ENCODE measurements at places on chromosomes 12 and 14.

- DNase-seq: no peak
Measured at GRCh38 chr12:60724475-60724874, 1128.6 kb downstream of the SLC16A7 start.

- DNase-seq: peak; percentile 58
Measured at GRCh38 chr12:113462117-113462774, 9.4 kb downstream of the LHX5 start.

DNA sequence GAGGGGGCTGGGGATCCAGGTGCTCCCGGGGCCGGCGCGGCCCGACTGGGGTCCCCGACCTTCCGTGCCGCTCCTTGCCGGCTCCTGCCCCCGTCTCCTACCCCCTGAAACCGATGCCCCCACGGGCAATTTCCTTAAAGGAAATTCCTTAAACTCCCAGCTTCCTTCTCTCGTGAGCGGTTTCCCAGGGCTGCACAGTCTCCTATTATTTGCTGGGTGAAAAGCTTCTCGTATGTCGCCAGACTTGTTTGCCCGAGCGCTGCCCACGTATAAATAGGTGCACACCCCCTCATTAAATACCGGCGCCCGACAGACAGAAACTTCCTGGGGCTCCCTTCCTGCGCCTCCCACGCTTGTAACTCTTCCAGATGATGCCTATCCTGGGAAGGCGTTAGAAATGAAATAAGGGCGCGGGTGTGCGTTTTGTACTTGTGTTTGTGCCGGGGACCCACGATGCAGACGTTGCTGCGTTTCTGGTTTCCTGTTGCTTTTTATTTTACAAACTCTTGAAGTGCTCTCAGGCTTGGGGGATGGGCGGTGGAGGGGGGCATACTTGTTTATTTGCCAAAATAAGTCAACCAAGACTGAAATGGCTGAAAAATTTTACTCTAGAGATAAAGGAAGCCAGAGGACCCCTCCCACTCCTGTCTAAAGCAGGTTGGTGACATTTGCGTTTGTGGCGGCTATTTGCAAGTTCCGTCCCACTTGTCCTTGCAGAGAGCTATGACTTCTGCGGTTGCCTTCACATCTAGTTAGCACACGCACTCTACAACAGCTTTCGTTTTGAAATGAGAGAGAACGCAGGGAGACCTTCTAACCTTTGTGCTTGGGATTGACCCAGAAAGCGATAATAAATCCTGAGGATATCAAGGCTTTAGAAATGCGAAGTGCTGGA is 1.0 kb downstream of the HIP1R start:
- DNase-seq: no peak

- DNase-seq: no peak
Measured at GRCh38 chr12:64273527-64274403, 51.7 kb upstream of the KICS2 start.

GRCh38 chr12:126434412-126434985 is 1369.3 kb downstream of the AACS start:
- DNase-seq: no peak

DNA sequence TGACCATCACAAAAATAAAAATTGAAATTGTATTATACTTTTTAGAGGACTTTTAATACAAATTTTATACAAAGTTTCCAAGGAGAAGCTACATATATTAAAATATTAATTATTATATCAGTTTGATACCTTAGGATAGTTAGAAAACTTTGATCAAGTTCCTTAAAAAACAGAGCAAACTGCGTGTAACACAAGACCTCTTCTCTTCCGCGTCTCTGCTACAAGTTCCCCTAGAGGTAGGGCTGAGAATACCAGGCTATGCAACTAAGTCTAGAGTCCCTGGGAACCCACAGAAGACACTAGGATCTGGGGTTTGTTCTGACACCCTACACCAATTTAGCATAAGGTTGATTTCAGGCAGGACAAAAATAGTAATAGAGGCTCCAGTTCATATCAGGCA is 319.0 kb downstream of the FOXG1 start:
- DNase-seq: no peak

DNA sequence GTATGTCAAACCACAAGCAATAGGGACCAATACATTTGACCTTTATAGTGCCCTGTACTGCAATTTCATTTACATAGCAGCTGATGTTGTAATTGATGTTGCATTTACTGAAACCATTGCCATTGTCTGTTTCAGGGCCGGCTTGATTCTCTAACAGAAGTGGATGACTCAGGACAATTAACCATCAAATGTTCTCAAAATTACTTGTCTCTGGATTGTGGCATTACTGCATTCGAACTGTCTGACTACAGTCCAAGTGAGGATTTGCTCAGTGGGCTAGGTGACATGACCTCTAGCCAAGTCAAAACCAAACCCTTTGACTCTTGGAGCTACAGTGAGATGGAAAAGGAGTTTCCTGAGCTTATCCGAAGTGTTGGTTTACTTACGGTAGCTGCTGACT is 216.0 kb downstream of the AKAP6 start:
- no peak for DNase-seq

- no peak for DNase-seq
Measured at GRCh38 chr12:131084341-131085011, 130.8 kb downstream of the ADGRD1 start.

- DNase-seq: no peak
Measured at GRCh38 chr12:71942703-71943102, 4.1 kb downstream of the TPH2 start.

DNA sequence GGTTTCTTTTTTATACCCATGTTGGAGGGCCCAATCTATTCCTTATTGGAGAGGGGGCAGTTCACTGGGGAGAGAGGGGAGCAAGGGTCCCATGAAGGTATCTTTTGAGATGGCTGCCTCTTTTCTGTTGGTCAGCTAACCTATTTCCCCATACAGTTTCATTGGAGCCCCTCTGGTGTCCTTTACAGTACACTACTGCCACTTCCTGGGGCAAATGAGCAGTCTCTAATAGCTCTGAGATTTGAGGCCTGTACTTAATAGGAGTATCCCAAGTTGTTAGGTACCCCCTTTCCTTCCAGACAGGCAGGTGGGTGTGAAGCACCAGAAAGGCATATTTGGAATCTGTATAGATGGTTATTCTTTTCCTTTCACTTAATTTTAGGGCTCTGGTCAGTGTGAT is 41.3 kb upstream of the RNU6-8 start:
- no peak for DNase-seq

DNA sequence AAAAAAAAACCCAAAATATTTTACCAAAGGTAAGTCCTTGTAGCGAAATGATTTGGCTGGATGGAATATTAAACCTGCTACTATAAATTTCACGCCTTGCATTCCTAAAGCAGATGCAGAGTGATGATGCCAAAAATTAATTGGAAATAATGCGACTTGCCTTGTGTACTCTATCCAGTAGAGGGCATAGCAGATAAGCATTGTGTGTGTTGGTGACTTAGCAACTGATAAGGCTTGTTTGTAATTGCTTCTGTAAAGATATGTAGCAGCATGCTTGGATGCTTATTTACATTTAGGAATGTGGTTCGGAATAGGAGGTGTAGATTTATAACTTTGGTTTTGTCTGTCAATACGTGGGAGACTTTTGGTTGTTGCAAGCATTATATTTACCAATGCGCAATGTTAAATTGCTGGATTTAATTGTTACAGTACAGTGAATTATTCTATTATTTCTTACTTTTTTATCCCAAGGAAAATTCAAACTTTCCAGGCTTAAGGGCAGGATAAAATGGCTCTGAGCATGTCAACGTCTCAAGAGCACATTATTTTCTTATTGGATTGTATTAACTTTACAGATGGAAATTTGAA is 80.5 kb downstream of the TMEM260 start:
- DNase-seq: no peak

GRCh38 chr14:102951034-102951433 is 28.6 kb downstream of the AMN start:
- no peak for DNase-seq

- no peak for DNase-seq
Measured at GRCh38 chr14:97416550-97416949, 619.4 kb downstream of the VRK1 start.

- DNase-seq: peak; percentile 79
Measured at GRCh38 chr12:56007564-56008559, 10.8 kb downstream of the SUOX start.

GRCh38 chr14:73782623-73783022 is 68.4 kb upstream of the PNMA1 start:
- no peak for DNase-seq

DNA sequence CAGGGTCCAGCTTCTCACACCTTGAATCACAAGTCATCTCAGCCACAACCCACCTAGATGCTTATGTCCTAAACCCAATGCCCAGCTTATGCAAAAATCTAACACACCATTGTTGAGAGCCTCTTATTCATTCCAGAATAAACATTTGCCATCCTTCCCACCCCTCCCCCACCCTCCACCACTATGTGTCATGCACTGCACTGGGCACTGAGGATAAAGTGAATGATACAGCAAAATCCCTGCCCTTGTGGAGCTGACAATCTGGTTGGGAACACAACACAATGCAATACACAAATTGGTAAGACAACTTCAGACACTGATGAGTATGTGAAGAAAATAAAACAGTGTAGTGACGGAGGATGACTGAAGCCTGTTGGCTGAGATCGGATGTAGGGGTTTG is 1.4 kb upstream of the GLTP start:
- no peak for DNase-seq

- no peak for DNase-seq
Measured at GRCh38 chr14:50569714-50570274, 9.8 kb downstream of the ATL1 start.

DNA sequence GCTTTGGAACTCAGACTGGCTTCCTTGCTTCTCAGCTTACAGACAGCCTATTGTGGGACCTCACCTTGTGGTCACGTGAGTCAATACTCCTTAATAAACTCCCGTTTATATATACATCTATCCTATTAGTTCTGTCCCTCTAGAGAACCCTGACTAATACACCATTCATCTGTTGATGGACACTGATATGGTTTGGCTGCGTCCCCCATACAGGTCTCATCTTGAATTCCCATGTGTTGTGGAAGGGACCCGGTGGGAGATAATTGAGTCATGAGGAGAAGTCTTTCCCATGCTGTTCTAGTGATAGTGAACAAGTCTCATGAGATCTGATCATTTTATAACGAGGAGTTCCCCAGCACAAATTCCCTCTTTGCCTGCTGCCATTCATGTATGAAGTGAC is 57.0 kb downstream of the OTOGL start:
- no peak for DNase-seq

DNA sequence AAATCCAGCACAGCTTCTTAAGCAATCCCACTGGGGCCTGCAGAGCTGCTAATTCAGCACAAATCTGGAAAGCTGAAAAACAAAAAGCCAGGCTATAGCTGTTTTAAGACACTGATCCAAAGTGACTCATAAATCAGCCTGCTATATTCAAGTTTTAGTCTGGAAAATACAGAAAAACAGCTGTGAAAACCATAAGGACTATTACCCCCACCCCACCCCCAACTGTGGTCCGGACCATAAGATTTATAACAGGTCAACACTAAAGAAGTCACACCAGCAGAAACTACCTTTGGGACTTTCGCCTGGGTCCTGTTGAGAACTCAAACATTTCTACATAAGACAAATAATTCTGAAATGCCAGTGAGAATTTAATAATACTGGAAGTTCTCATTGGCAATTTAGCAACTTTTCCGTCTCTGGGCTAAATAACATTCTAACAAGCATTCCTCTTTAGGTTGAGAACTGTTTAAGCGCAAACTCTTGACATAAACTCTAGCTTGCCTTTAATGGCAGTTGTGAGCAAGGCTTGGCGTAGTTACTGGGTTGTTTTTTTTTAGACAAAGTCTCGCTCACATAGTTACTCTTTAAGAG is 3.3 kb downstream of the LRIG3 start:
- no peak for DNase-seq

- DNase-seq: no peak
Measured at GRCh38 chr14:32508281-32508680, 179.2 kb downstream of the AKAP6 start.

DNA sequence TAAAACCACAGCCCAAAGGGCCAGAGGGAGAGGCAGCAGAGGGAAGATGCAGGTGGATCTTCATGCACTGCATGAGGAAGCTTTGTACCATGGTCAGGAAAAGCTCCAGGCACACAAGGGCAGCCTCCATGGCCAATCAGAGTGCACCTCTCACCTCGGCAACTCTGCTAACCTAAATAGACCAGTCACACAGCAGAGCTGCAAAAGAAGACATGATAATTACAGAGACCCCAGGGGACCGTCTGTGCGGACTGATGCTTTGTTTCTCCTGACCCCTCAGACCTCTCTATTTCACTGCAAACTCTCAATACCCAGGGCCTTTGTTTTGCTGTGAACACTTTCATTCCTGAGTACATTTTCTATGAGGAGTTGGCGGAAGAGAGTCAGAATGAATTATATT is 10.7 kb upstream of the TCL1B start:
- DNase-seq: no peak

All from T-helper 9 cell (primary cell).